Activated CD8-positive, alpha-beta memory T cell treated with anti-CD3 and anti-CD28 coated beads, Interleukin-2, amount 50 U/mL, for 4 hours (primary cell): ENCODE measurements at places on chromosomes 2 and 18.

DNA sequence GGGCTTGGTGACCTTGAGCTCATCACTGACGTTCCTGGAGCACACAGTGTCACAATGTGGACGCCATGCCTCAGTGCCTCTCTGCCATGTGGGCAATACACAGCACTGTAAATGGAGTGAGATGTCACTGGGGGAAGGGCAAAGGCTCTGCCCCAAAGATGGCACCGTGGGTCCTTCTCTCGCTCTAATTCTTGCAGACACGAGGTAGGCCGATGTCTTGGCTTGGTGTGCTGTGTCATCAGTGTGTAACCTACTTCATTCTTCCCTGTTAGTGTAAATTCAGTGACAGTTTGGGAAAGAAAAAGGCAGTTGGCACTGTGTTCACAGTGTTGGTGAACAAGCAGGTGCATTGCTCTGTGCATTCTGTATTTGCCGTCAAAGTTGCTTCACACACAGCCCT, 309.3 kb upstream of the MYT1L start:
- DNase-seq = no peak

GRCh38 chr18:27558388-27559155, 373.5 kb upstream of the CHST9 start:
- no peak for DNase-seq

DNA sequence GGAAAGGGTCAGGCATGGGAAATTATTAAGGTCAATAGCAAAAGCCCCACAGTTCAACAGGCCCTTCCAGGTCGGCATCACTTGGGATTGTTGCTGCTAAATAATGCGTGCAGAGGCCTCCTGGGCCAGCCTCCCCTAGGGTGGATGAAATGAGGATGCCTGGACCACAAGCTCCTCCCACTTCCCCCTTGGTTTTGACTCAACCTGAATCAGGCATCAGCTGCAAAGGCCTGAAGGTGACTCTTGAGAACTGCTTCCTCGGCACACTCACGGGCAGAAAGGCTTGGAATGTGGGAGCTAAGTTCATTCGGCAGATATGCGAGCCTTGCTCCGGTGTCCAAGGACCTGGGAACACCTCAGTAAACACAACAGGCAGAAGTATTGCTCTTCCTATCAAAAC, 69.3 kb downstream of the MBP start:
- DNase-seq = peak; percentile 73

DNA sequence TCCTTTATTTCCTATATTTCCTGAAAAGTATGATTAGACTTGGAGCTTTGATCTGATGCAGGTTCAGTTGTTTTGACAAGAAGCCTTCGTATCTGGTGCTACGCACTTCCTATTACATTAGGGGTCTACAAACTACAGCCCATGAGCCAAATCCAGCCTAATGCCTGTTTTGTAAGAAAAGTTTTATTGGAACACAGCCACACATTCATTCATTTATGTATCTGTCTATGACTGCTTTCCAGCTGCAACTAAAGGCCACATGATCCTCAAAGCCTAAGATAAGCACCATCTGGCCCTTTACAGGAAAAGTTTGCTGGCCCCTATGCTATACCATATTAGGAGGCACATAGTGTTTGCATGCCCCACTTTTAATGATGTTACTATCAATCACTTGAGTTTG, 26.0 kb downstream of the EIF2AK3 start:
- no peak for DNase-seq

GRCh38 chr18:8406186-8406867, 202.9 kb upstream of the RAB12 start:
- DNase-seq = no peak

GRCh38 chr2:216949700-216950413, 90.0 kb upstream of the TNP1 start:
- no peak for DNase-seq

DNA sequence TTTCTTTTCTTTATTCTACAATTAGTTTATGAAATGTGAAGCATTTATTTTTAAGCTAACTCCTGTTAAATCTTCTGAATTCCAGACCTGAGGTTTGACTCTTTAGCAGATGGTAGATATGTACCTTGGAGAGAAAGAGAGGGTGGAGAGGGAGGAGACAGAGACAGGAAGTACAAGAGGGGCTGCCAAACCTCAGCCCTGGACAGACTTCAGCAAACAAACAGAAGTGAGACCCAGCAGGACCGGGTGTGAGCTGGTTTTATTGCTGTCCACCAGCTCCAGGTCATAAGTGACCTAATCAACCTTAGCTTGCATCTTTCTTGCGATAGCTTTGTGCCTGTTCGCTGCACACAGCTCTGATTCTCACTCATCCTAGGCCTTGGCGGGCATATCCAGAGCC, 168.6 kb downstream of the CNTNAP5 start:
- DNase-seq = no peak

GRCh38 chr2:62705859-62706720, 577 bp downstream of the EHBP1 start:
- DNase-seq = peak; percentile 51

- no peak for DNase-seq
Measured at GRCh38 chr2:225090746-225091145, 48.5 kb upstream of the DOCK10 start.

DNA sequence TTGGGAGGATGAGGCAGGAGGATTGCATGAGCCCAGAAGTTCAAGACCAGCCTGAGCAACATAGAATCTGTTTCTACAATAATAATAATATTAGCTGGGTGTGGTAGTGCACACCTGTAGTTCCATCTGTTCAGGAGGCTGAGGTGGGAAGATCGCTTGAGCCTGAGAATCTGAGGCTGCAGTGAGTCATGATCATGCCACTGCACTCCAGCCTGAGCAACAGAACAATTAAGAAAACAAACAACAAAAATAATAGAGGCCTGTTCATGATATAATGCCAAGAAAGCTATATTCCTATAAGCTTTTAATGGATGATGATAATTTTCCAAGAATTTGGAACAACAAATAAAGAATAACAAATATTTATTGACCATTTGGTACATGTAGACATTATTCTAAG, 6.9 kb upstream of the CCBE1 start:
- DNase-seq = no peak

DNA sequence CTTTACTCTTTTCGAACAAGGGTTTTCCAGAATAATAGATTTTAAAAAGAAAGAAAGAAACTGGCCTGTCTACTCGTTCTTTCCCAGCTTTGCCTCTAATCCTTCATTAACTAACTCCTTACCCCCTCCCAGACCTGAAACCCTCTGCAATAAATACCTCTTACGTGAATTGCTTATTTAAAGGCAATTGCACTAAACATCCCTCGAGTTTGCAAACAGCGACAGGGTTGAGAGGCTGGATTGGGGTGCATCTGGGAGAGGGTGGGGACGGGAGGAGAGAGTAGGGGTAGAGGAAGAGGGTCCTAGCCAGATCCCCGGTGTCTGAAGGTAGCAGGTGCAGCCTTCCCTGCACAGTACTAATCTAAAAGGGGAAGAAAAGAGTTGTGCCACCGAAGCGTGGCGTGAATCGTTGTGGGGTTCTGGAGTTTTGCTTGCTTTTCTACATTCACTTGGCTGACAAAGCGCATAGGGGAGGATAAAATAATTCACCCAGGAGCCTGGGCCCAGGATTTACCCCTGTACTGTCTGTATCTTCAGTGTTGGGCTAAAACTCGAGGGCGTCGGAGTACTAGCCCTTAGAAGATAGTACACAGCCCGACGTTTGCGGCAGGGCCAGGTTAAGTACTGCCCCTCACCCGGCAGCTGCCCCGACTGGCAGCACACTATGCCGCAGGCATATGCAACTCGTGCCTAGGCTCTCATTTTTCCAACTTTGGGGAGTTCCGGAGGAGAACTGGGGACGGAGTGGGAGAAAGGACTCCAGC, 1.9 kb upstream of the NEUROD1 start:
- DNase-seq = no peak

- DNase-seq = no peak
Measured at GRCh38 chr2:34045101-34045655, 446.1 kb upstream of the FAM98A start.

GRCh38 chr18:48003426-48004349, 73.2 kb upstream of the SMAD2 start:
- no peak for DNase-seq

DNA sequence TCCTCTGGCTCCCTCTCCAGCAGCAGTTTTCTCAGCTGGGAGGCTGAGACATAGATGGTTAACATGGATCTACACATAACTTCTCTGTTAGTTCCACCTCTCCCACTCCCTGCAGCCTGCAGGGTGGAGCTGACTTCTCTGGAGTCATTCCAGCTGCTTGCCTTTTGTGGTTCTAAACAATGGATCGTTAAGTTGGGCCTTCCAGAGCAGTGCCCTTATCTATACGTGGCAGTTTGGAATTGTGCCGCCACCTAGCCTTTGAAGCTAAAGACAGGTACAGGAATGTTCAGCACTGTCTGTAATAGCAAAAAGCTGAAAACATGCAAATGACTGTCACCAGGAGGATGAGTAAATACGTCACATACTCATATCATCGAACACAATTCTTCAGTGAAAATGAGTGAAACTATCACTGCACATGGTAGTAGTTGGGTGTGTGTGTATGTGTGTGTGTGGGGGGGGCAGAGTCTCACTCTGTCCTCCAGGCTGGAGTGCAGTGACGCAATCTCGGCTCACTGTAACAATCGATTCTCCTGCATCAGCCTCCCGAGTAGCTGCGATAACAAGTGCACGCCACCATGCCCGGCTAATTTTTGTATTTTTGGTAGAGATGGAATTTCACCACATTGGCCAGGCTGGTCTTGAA, 50.3 kb downstream of the SH2D6 start:
- no peak for DNase-seq

DNA sequence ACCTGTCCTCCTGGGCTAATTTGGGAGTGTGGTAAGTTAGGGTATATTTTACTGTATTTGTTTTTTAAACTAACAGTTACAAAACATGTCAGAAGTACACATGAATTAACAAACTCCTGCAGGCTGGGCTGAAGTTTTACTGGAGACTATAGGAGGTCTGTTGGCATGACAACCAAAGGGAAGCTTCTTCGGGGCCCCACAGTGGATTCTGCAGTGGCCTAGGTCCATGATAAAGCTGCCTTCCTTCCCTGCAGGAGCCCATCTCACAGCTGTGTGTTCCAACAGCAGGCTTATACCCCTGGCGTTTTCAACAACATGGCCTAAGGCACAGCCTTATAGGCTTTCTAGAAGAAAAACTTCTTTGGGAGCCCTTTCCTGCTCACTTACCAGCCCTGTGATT, 128.0 kb upstream of the SETBP1 start:
- DNase-seq = no peak

DNA sequence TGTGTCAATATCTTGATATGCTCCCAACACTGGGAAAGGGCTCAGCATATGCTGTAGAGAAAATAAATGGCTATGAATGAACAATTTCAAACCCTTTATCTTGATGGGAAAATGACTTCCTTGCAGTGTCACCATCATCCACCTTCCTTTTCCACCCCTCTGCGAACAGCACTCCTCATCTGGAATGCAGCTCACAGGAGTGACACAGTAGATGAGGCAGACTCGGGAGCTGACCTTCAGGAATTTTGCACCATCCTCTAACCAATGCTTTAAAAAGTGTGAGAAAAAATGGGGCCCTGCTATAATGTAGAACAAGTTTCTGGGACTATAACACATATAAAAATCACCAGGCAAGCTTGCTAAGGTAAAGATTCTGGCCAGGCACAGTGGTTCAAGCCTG, 41.3 kb upstream of the YPEL5 start:
- no peak for DNase-seq

DNA sequence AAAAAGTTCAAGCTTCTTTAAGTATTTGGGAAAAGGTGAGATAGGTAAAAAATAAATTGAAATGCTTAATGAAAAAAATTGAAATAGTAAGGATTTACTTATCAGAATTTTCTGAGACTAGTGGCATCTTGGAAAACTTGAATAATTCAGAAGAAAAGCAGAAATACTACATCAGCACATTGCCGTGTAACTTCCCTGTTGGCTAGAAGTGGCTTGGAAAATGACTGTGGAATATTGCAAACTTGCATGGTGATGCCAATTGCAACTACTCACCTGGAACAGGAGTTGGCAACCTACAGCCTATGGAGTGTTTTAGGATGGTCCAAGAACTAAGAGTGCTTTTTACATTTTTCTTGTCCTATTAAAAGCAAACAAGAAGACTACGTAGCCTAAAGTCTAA, 603.5 kb upstream of the VRK2 start:
- no peak for DNase-seq

DNA sequence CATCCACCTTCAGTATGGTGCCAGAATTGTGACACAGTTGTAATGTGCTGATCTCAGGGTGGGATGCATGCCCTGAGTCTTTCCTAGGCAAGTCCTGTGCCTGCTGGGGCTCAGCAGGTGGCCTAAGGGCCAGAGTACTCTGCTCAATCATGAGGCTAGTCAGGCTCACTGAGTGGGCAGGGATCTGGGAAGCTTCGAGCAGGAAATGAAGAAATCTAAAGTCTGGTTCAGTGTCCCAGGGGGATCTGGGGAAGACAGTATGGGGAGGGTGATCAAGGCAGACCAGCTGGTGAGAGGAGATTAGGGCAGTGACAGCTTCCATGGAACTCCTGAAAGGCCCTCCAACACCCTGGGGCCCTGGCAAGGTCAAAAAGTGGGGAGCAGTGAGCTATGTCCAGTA, 8.9 kb upstream of the ANKRD29 start:
- no peak for DNase-seq

DNA sequence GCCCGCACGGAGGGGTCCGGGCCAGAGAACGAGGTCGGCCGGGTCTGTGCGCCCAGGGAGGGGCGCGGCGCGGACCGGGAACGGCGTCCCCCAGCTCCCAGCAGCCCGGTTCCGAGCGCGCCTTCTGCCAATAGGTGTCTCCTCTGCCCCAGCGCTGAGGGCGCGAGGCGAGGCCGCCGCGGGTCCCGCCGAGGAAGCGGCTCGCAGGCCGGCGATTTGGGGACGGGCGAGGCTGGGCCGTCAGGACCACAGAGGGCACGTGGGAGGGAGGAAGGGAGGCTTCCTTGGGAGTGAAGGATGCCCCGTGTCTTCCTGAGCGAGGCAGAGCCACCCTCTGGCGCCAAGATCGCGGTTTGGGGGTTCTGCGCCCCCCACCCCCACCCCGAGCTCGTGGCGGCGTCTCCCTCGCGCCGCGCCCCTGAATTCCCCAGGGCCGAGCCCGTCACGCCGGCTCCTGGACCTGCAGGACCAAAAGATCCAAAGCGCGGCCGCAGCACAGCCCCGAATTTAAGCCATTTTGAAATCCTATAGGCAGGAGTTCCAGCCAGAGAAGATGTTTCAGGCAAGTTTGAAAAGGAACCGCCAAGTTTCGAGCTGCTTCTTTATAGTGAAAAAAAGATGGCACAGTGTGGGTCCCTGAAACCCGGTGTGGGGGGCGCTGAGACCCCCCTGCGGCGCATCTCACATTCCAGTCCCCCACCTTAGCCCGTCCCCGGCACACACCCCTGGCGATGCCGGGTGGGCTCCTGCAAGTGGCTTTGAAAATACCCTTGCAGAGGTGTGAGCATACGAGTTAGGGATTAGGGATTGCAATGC, 909 bp downstream of the NFATC1 start:
- DNase-seq = peak; percentile 50

- no peak for DNase-seq
Measured at GRCh38 chr2:69618362-69618761, 25.2 kb downstream of the AAK1 start.
